ENCODE measurements at places on chromosomes 16 and 17.

GRCh38 chr16:1960665-1961630, 1.6 kb downstream of the NDUFB10 start:
- no peak for DNase-seq

DNA sequence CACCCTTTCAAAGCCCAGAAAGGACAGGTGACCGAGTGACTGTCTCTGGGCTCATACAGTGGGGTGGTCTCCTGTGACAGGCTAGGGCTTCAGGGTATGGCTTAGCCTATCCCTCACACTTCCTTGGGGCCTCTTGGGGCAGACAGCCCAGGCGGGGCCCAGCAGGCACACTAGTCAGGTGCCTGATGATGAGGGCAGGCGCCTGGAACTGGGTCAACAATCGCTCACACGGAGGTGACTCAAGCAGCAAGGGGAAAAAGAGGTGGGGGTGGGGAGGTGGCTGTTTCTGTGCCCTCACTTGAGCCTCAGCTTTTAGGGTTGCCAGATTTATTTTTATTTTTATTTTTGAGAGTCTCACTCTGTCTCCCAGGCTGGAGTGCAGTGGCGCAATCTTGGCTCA, 6.4 kb upstream of the GRN start:
- DNase-seq: no peak

DNA sequence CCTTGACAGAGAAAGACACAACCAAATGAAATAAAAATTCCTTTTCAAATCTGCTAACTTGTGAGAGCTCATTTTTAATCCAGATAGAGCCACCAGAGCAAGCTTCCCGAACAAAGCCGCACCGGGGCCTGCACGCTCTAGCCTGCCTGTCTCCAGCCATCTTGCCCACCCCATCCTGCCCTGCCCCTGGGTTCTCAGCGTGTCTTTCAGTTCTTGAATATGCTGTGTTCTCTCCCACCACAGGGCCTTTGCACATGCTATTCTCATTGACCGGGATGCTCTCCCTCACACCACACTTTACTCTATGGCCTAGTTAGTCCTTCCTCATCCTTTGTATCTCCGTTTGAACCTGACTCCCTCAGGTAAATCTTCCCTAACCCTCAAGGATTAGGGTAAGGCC, 14.7 kb downstream of the SMIM5 start:
- DNase-seq: no peak

GRCh38 chr17:36514856-36515255, 19.8 kb downstream of the MYO19 start:
- no peak for DNase-seq

DNA sequence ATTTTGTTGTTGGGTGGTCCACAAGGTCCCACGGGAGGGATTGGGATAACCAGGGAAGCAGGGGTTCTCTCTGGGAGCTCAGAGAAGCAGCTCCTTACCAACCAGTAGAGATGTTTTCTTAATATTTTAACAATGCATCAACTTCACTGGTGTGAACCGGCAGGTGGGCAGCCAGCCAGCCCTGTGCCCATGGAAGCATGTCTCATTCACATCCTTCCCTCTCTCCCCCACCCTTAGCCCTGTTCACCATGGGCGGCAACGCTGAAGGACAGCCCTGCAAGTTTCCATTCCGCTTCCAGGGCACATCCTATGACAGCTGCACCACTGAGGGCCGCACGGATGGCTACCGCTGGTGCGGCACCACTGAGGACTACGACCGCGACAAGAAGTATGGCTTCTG, 9.3 kb downstream of the MMP2 start:
- DNase-seq: no peak

- no peak for DNase-seq
Observed at GRCh38 chr16:54359081-54359480, 72.5 kb upstream of the IRX3 start.

DNA sequence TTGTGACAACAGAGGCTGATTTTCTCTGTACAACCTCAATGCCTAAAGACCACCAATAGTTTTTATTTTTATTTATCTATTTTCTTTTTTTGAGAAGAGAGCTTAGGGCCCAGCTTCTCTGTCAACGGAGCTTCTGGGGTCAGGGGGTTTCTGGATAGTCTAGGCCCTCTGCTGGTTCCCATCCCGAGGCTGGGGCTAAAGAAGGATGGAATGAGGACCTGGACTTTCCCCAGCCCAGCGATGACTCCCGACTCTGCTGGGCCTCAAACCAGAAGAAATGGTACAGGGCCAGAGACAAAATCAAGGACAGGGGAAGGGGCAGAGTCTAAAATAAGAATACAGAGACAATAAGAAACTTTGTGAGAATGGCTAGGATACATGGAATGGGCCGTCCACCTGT, 5.7 kb upstream of the TSPOAP1 start:
- no peak for DNase-seq
